ENCODE measurements at places on chromosomes 2 and 18. TPM values are rescaled to one million over a fixed set of nuclear protein-coding genes. Genes with fewer than 3 reads are reported as not detected.

DNA sequence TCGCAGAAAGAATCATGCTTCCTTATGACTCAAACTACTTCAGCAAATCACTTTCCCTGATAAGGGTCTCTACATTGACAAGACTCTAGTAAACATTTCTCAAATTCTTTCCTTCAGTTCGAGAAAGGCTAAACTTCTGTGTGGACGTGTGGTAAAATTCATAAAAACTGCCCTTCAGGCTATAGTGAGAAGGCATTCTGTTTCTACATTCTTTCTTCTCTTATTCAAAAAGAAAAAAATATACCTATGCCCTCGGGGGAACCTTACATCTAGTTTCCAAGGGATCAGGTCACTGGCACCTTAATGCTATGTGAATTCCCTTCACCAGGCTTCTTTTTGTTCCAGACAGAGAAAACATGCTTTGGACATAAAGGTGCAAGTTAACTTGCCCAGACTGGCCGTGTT, 4.9 kb downstream of the VIT start:
- DNase-seq = no peak

GRCh38 chr18:58403799-58404455, 225.0 kb downstream of the ALPK2 start:
- DNase-seq = no peak

The ATG9A gene
- 9.4 TPM for polyA plus RNA-seq

The SGPP2 gene
- polyA plus RNA-seq = 0.13 TPM

DNA sequence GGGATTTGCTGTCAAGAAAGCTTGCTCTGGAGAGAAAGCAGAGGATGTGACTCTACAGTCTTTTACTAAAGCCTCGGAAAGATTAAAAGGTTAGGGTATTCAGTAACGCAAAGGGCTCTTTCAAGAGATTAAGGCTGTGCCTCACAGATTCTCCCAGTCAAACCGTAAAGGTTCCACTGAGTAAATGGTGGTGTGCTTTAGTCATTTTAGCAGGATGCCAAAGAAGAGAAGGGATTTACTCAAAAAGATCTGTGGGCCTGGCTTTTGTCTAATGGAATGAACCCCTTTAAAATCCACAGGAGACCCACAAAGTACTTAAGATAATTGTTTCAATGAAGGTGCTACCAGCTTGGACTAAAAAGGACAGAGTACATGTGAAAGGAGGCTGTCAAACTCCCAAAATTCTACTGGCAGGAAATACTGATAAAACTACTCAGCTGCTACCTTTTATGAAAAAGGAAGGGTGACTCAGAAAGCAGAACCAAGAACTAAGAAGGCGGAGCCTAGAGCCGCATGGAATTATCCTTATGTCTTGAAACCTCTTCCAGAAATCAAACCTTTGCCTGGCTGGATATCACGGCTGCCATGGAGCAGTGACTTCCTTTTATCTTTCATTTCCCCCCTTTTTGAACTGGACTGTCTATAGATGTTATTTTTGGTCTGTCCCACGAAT, 670.2 kb upstream of the ZEB2 start:
- no peak for DNase-seq

The CPO gene
- 0.15 TPM for polyA plus RNA-seq

The RTP5 gene
- 0.93 TPM for polyA plus RNA-seq

GRCh38 chr2:9118383-9118960, 88.1 kb upstream of the ASAP2 start:
- DNase-seq = peak; percentile 34

The DNAH7 gene
- 0.06 TPM for polyA plus RNA-seq

GRCh38 chr2:8300216-8300615, 381.6 kb upstream of the ID2 start:
- DNase-seq = no peak

DNA sequence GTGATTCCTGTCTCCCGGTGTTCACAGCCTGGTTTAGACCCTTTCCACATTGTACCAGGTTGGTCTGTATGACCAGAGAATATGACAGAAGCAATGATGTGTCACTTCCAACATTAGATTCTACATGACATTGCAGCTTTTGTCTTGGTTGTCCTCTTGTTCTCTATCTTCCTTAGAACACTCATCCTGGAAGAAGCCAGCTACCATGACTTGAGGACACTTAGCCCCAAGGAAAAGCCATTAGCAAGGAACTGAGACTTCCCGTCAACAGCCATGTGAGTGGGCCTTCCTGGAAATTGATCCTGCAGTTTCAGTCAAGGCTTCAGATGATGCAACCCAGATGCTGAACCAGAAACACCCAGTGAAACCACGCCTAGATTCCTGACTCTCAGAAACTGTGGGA, 143.3 kb downstream of the MREG start:
- DNase-seq = no peak

The PAPOLG gene
- 6.0 TPM for polyA plus RNA-seq

The CTLA4 gene
- 3.8 TPM for polyA plus RNA-seq

DNA sequence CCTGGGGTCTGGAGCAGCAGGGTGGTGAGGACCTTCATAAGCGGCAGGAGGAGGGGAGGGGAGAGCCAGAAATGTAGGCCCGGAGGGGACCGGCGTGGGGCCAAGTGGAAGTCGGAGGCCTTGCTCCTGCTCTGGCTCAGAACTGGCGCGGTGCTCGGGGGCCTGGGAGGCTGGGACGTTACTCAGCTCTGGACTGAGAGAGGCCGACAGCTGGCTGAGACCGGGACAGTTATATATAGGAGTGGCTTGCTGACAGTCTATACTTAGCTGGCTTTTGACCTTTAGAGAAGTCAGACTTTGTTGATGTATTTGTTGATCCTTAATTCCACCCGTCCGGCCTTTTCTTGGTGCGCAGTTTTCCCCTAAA, 15.7 kb downstream of the IGFBP5 start:
- peak; percentile 76 for DNase-seq

The COL4A4 gene
- polyA plus RNA-seq = 2.0 TPM

- DNase-seq = no peak
Observed at GRCh38 chr2:72893594-72894319, 6.5 kb downstream of the SPR start.

DNA sequence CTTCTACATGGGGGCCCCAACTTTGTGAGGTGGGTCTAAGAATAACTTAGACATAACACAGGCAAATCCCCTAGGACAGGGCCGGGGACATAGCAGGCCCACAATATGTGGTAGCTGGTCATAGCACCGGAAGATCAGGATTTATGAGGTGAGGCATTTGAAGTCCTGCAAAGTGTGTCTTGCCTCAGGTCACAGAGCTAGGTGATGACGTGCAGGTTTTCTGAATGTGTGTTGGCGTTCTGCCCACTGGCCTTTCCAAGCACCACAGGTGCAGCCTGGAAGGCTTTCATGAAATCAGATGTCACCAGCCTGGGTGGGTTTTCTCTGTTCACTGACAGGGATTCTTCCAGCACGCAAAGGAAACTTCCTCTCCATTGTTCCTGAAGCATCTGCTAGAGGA, 119.1 kb downstream of the LRATD1 start:
- DNase-seq = no peak

GRCh38 chr2:96130483-96130882, 7.8 kb downstream of the ASTL start:
- no peak for DNase-seq

- DNase-seq = no peak
Observed at GRCh38 chr2:182019731-182020130, 34.1 kb downstream of the PPP1R1C start.

GRCh38 chr18:13502585-13502984, 223.8 kb downstream of the FAM210A start:
- no peak for DNase-seq

The ITM2C gene
- polyA plus RNA-seq = 97.5 TPM

DNA sequence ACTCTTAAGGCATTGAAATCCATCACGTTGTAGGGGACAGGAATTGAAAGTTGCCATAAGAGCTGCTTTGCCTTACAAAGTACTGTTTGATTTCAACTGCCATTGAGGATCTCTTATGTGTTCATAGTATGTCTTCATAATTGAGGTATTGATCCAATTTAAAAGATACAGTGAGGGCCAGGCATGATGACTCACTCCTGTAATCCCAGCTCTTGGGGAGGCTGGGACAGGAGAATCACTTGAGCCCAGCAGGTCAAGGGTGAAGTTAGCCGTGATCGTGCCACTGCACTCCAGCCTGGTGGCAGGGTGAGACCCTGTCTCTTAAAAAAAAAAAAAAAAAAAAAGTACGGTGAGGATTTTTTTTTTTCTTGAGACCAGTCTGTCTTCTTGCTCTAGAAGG, 91.7 kb upstream of the EML6 start:
- no peak for DNase-seq

- DNase-seq = no peak
Observed at GRCh38 chr18:13477147-13477683, 249.1 kb downstream of the FAM210A start.

The DOCK10 gene
- polyA plus RNA-seq = 18.3 TPM

- no peak for DNase-seq
Observed at GRCh38 chr2:210617732-210618330, 61.4 kb downstream of the CPS1 start.

The UGT1A10 gene
- 0.03 TPM for polyA plus RNA-seq

The PLEKHH2 gene
- polyA plus RNA-seq = 1.3 TPM
